ENCODE measurements at places on chromosomes 11 and 22.

DNA sequence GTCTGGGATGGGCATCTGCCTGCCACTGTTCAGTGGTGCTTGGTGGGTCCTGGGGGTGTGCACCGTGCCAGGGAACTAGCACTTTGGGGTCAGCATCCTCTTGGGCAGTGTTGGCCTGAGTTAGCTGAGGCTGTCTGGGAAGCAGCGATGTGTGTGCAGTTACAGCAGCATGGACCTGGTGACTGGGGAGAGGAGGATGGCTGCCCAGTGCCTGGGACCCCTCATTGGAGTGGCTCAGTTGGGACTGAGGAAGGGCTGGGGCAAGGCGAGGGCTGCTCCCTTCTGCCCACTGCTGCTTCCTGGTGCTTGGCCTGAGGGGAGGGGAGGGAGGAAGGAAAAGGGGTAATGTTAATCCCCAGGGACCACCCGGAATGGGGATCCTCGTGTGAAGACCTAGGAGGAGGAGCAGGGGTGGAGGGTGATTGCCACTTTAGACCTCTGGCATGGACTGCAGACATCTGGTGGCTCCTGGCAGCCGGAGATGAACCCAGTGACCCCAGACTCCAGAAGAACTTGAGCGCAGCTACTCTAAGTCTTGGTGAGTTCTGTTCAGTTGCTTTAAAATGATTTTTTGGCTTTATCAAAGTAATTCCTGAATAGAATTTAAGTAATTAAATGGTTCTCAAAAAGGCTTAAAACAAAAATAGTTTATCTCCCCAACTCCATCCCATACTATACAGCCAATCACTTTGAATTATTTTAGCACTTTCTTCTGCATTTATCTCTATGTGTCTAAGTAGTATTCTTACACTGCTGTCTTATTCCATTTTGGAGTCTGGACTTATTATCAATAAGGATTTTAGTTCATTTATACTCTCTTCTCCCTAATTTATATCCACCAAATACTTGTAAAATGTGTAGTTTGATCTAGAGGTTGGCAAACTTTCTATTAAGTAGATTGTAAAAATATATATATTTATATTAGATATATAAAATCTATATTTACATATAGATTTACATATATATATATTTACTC is 15.4 kb upstream of the TMEM191C start:
- H3K27me3 ChIP-seq = no peaks in the 10 kb centered on the region
- no peaks in the 10 kb centered on the region for H3K36me3 ChIP-seq
- no peak overlapping the region for H3K27ac ChIP-seq
- no peaks in the 10 kb centered on the region for H3K4me1 ChIP-seq
- DNase-seq = no peak

GRCh38 chr22:29328055-29328454 is 12.6 kb upstream of the RASL10A start:
- H3K27me3 ChIP-seq = no peaks in the 10 kb centered on the region
- peaks cover 18% of the 10 kb centered on the region for H3K36me3 ChIP-seq
- DNase-seq = no peak
- H3K27ac ChIP-seq = no peak overlapping the region

DNA sequence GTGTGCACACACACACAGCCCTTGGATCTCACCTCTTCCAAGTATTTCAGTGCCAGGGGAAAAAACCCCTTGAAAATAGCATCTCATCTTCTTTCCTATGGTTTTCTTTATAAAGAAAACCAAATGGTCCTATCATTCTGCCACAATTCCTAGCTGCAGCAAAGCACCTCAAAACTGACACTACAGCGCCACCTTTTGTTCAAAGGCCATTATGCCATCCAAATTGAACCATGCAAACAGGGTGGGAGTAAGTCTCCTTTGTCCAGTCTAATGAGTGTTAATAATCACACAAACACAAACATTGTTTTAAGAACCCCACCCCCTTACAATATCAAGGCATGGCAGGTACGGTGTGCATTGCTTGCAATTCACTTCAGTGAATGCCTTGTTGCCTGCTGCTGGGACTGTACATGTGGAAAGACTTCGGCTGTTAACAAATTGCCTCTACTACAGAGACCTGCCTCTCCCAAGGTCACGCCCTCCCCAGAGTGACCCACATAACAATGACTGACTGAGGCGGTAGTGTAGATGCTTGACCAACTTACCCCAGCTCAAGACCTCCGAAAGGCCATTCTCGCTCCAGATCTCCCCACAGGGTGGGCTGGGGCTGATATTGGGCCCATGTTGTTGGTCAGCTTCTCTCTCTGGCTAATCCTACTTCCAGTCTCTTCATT is 31.7 kb downstream of the FAM181B start:
- H3K36me3 ChIP-seq = no peaks in the 10 kb centered on the region
- no peaks in the 10 kb centered on the region for H3K4me1 ChIP-seq
- no peaks in the 10 kb centered on the region for H3K27me3 ChIP-seq
- H3K27ac ChIP-seq = no peak overlapping the region

- DNase-seq = no peak
- H3K4me1 ChIP-seq = peaks cover 5% of the 10 kb centered on the region
- H3K27ac ChIP-seq = no peak overlapping the region
Observed at GRCh38 chr11:14886513-14886912, 5.5 kb downstream of the CYP2R1 start.

GRCh38 chr11:131370901-131371790 is 731 bp downstream of the NTM start:
- H3K4me3 ChIP-seq = peak overlapping the region; percentile 4
- no peaks in the 10 kb centered on the region for H3K4me1 ChIP-seq
- no peaks in the 10 kb centered on the region for H3K36me3 ChIP-seq
- H3K27me3 ChIP-seq = peaks cover 39% of the 10 kb centered on the region
- DNase-seq = no peak
- H3K27ac ChIP-seq = no peak overlapping the region

GRCh38 chr11:4636962-4637661 is at the start of gene OR51D1:
OR51D1 (plus strand) TSS chr11:4637477; CDS start chr11:4639791, 2,314 bp downstream.
- H3K36me3 ChIP-seq = no peaks in the 10 kb centered on the region
- no peaks in the 10 kb centered on the region for H3K27me3 ChIP-seq
- peak within 1 kb of the TSS; percentile 14 for H3K27ac ChIP-seq
- peaks cover 4% of the 10 kb centered on the region for H3K4me1 ChIP-seq

- H3K4me1 ChIP-seq = no peaks in the 10 kb centered on the region
- H3K27me3 ChIP-seq = peaks cover 12% of the 10 kb centered on the region
- no peaks in the 10 kb centered on the region for H3K36me3 ChIP-seq
- no peak overlapping the region for H3K4me3 ChIP-seq
- no peak for DNase-seq
Observed at GRCh38 chr22:22465094-22465602, 43.4 kb downstream of the ZNF280B start.

DNA sequence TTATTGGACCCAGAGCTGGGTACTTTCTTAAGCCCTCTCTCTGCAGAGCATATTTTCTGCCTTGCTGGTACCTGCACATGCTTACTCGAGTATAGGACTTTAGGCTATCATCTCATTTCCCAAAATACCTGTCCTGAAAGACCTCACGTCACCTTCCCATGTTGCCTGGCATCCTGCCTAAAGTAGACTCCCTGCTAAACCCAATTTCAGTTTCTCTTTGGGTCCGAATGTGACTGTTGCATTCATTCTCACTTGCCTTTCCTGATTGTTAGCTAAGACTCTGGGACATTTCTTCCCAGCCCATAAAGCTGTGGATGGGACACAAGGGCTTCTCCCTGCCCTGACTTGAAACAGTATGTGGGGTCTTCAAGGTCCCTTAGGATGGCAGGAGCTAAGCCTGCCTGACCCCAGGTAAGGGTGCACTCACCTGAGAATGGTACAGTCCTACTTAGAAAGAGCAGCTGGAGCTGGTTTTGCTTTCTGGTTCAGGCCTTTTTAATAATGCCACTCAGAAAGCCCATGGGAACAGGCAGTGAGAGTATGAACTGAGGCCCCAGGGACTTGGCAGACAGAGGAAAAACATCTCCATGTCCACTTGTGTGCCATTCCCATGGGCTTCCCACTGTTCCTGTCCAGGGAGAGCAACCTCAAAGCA is 12.9 kb downstream of the OR51E2 start:
- no peaks in the 10 kb centered on the region for H3K36me3 ChIP-seq
- no peak overlapping the region for H3K27ac ChIP-seq
- H3K4me1 ChIP-seq = no peaks in the 10 kb centered on the region
- H3K4me3 ChIP-seq = no peak overlapping the region
- H3K27me3 ChIP-seq = no peaks in the 10 kb centered on the region

DNA sequence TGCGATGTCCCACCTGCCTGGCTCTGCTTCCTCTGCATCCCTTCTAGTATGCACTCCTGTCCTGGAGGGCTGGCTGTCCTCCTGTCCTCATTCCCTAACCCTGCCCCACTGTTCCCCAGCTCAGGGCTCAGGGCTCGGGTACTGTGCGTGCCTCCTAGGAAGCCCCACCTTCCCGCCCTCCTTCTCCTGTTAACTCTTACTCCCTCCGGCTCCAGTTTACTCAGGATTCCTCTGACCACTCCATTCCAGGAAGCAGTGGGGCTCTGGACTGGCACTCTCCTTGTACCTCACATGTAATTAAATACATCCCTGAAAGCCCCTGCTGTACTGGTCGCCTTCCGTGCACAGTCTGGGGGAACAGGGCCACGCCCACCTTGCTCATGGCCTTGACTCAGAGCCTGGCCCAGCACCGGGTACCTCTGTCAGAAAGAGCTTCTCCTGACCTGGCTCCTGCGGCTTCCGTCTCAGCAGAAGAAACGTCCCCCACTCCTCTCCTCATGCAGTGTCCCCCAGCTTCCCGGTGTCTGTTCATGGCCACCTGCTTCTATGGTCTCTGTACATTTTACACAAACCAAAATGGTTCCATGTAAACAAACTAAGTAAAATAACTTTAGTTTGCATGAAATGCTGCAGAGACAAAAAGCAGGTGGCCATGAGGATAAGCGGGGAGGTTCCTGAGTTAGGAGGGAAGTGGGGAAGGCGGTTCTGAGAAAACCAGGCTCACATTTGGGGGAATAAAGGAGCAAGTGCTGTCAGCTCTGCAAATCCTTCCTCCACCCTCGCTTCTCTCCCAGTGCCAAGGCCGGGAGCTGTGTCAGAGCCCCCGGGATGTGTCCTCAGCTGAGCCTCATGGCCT is 445.9 kb downstream of the BRD1 start:
- no peaks in the 10 kb centered on the region for H3K36me3 ChIP-seq
- peak; percentile 35 for DNase-seq
- no peak overlapping the region for H3K27ac ChIP-seq
- no peaks in the 10 kb centered on the region for H3K4me1 ChIP-seq
- H3K27me3 ChIP-seq = peaks cover 3% of the 10 kb centered on the region

DNA sequence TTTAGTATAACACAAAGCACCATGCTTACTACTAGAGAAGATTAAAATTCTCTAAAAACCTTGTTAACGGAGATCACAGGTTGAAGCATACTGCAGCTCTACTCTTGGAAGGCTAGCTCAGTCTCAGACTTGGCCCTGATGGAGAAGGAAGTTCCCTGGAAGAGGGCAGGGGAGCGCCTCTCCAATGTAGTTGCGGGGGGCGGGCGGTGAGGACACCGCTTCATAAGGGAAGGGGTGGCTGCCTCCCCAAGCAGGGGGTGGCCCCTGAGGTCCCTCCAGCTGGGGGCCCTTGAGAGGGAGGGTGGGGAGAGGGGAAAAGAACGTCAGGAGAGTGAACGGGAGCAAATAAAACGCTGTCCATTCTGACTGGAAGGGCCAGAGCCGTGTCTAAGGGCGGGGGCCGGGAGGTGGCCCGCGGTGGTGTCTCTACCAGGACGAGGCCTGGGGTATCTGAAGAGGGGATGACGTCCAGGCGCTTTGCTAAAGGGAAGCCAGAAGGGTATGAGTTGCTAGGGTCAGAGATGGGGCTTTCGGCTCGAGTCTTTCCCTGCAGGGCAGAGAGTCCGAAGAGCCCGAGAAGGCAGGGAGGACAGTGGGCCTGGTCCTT is 553 bp upstream of the USP47 start:
- H3K27ac ChIP-seq = peak overlapping the region; percentile 100
- H3K4me3 ChIP-seq = peak overlapping the region; percentile 59
- peak; percentile 29 for DNase-seq
- H3K27me3 ChIP-seq = no peaks in the 10 kb centered on the region
- no peaks in the 10 kb centered on the region for H3K36me3 ChIP-seq

GRCh38 chr22:37633625-37634416 is 5.6 kb upstream of the SH3BP1 start:
- peak overlapping the region; percentile 35 for H3K27ac ChIP-seq
- peak; percentile 84 for DNase-seq
- H3K36me3 ChIP-seq = peaks cover 35% of the 10 kb centered on the region

GRCh38 chr11:69536406-69536805 is 54.9 kb downstream of the LINC01488 start:
- no peak for DNase-seq
- no peak overlapping the region for H3K27ac ChIP-seq
- H3K27me3 ChIP-seq = no peaks in the 10 kb centered on the region
- no peaks in the 10 kb centered on the region for H3K36me3 ChIP-seq

DNA sequence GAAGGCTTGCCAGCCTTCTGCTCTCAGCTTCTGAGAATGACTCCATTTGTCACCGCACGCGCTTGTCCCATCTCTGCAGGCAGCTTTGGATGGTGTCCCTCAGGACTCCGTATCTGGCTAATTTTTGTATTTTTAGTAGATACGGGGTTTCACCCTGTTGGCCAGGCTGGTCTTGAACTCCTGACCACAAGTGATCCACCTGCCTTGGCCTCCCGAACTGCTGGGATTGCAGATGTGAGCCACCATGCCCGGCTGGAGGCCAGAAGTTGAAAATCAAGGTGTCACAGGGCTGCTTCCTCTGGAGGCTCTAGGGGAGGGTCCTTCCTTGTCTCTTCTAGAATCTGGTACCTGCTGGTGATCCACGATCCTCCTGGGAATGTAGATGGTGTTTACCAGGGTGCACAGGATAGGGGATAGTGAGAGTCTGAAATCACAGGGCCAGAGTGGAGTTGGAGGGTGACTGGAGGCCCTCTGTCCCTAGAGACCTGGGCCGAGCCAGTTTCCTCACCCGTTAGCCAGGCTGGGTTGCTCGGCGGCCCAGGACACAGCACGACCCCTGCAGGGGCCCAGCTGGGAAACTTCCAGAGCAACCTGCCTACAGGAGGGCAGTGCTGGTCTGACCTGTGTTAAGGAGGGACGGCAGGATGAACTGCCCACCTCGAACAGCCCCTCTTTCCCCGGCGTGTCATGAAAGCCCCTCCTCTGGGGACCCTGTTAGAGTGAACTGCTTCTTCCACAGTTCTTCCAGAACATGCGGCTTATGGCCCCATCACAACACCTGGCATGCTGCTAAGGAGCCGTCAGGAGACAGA is 48.9 kb upstream of the SHANK2 start:
- no peak overlapping the region for H3K4me3 ChIP-seq
- H3K27ac ChIP-seq = peak overlapping the region; percentile 62
- DNase-seq = no peak
- no peaks in the 10 kb centered on the region for H3K36me3 ChIP-seq
- H3K4me1 ChIP-seq = peaks cover 27% of the 10 kb centered on the region
- peaks cover 5% of the 10 kb centered on the region for H3K27me3 ChIP-seq

DNA sequence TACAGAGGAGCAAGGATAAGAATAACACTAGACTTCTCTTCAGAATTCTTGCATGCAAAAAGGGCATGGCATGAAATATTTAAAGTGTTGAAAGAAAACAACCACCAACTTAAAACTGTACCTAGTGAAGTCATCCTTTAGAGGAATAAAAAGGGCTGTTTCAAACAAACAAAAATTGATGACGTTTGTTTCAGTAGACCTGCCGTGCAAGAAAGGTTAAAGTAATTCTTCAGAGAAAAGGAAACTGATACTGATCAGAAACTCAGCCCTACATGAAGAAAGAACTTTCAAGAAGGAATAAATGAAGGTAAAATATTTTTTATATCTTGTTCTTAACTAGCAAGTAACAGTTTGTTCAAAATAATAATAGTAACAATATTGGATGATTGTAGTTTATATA is 27.5 kb downstream of the MRGPRX2 start:
- no peak overlapping the region for H3K27ac ChIP-seq
- no peaks in the 10 kb centered on the region for H3K4me1 ChIP-seq
- H3K27me3 ChIP-seq = no peaks in the 10 kb centered on the region
- no peak overlapping the region for H3K4me3 ChIP-seq

Data from tibial artery (tissue), 4 donors.